Spinal cord (tissue), 10 donors: ENCODE measurements at places on chromosomes 7 and 10. TPM values are rescaled to one million over a fixed set of nuclear protein-coding genes. Genes with fewer than 3 reads are reported as not detected.
A peak's percentile ranks its signal among the peaks of the same experiment; 100 is the strongest.

DNA sequence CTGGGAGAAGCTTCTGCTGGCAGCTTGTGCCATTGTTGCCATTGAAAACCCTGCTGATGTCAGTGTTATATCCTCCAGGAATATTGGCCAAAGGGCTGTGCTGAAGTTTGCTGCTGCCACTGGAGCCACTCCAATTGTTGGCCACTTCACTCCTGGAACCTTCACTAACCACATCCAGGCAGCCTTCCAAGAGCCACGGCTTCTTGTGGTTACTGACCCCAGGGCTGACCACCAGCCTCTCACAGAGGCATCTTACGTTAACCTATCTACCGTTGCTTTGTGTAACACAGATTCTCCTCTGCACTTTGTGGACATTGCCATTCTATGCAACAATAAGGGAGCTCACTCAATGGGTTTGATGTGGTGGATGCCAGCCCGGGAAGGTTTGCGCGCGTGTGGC is 220.7 kb downstream of the ADK start:
- no peak for DNase-seq

DNA sequence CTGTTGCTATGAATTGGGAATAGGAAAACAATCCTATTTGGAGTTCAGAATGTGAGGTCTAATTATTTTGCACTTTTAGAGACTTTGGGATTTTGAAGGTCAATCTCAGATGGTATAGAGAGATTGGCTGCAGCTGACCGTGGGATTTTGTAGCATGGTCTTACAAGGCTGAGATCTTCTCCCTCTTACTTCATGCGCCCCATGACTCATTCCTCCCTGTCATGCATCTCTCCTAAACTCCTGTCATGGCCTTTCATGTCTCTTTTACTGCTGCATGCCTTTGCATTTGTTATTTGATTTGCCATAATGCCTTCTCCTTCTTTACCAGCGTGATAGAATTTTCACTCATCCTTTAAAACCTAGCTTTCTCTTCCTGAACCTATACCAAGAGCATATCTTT is 133.1 kb downstream of the BBS9 start:
- DNase-seq = no peak

- peak; percentile 57 for DNase-seq
These were observed 93.2 kb downstream of the REEP3 start for GRCh38 chr10:63614371-63614891.

- peak; percentile 48 for DNase-seq
These were observed 22.8 kb downstream of the FAM107B start for GRCh38 chr10:14751921-14752320.

- DNase-seq = peak; percentile 78
These were observed 18.2 kb downstream of the HNRNPF start for GRCh38 chr10:43390759-43391158.

DNA sequence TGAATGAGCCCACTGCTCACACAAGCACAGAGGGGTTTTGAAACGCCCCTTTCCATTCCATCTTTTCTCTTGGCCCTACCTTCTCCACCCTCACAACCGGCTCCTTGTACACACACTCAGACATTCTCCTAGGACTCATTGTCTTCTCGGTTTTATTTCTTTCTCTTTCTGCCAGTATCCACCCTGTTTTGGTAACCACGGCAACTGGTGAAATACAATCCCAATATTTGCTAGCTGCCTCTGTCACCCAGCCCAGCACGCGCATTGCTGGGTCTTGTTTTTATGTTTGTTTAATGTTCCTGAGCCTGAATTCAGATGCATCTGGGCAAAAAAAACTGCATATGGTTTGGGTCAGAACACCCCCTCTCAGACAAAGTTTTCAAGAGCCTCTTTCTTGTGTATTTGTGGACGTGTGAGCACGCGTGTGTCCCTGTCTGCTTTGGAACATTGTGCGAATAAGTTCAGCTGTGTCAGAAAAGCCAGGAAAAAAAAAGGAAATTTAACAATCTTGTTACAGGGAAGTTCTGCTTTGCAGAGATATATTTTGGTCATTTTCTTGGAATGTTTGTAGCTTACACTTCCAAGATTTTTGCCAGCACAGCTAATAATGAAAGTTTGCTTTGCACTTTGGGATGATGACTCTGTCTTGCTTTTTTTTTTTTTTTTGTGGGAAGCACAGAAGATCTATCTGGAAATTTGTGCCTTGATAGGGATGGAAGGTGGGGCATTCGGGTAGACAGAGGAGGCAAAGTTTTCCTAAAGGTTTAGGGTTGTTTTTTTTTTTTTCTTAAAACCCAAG is 225.9 kb downstream of the TRIL start:
- DNase-seq = peak; percentile 70

DNA sequence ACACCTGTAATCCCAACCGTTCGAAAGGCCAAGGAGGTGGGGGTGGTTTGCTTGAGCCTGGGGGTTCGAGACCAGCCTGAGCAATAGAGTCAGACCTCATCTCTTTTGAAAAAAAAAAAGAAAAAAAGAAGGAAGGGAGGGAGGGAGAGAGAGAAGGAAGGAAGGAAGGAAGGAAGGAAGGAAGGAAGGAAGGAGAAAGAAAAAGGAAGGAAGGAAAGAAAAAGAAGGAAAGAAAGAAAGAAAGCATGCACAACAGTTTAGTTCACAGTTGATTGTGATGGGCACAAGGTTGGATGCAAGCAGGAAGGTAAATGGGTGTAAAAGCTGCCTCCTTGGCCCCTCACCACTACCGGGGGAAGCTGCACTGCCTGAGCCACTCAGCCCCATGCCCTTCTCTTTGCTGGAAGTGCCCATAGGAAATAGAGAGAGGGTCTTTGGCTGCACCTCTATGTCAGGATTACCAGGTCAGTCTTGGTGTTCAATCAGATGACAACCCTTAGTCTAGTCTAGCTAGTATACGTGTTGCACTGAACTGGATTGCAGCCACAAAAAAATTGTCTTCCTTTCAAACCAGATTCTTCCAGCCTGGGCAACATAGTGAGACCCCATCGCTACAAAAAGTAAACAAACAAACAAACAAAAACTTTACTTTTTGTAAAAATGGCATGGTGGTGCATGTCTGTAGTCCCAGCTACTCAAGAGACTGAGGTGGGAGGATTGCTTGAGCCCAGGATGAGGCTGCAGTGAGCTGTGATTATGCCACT is 20.0 kb downstream of the MAP3K8 start:
- no peak for DNase-seq

PNLIPRP1 gene
- not detected for polyA plus RNA-seq
